Epithelial cell of esophagus (primary cell): ENCODE measurements at places on chromosomes 6 and 20.

GRCh38 chr6:133888929-133889556, at the start of gene TCF21:
Gene TCF21, plus strand, starts transcription at chr6:133889113. Its CDS starts 285 bp downstream, at chr6:133889398.
- no peak for DNase-seq

- DNase-seq = no peak
Measured at GRCh38 chr20:16864069-16864468, 115.9 kb downstream of the OTOR start.

- peak; percentile 75 for DNase-seq
Measured at GRCh38 chr6:136846046-136846445, 23.7 kb downstream of the PEX7 start.

DNA sequence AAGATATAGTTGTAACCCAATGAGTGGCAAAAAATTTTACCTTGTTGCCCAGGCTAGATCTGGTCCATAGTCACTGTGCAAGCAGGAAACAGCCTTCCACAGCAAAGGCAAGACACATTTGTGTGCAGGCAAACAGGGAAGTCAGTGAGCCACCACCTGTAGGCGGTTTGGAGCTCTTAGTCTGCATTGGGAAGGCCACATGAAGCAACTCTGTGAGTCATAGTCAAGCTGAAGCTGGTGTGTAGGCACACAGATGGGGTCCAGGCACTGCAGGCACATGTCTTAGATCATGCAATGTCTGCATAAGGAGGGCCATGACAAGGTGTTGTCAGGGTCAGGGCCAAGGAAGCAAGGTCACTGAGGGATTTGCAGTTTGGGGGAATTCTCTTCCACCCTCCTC, 543.2 kb upstream of the EPHA7 start:
- DNase-seq = peak; percentile 51

DNA sequence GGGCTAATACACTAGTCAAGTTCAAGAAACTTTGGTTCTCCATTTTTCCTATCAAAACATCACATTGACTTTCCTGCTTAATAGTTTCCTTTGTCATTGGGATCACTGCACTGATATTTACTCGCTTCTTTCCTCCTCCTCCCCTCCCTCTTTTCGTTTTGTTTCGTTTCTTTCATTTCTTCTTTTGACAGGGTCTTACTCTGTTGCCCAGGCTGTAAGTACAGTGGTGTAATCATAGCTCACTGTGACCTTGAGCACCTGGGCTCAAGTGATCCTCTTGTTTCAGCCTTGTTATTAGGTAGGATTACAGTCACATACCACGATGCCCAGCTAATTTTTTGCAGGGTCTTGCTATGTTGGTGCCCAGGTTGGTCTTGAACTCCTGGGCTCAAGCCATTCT, 12.3 kb downstream of the PAQR8 start:
- no peak for DNase-seq

DNA sequence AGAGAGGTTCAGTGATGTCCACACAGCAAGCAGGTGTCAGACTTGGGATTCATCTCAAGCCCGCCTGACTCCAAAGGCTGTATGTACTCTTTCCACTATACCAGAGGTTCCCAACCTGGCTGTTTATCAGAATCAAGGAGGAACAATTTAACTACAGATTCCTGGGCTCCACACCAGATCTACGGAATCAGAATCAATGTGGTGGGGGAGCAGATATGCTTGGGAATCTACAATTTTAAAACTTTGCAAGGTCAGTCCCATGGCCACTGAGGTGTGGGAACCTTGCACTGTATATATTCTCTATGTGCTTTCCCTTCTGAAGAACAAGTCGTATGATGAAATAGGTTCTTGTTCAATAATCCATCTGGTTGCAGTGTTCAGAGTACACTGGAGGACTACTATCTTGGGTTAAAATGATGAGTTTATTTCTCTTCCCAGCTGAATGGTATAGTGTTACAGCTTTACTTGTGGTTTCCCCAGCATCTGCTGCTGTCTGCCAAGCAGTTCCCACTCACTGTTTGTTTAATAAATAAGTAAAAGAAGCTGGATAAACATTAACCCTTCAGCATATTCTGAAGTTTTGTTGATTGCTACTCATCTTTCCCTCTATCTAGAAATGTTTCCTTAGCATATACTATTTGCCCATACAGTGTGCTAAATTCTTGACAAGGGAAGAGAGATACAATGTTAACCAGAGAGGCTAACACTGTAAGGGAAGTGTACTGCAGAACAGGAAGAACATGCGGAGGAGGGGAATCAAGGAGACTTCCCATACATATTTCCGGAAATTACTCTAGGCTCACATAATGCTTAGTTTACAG, 9.9 kb downstream of the TTI1 start:
- no peak for DNase-seq

DNA sequence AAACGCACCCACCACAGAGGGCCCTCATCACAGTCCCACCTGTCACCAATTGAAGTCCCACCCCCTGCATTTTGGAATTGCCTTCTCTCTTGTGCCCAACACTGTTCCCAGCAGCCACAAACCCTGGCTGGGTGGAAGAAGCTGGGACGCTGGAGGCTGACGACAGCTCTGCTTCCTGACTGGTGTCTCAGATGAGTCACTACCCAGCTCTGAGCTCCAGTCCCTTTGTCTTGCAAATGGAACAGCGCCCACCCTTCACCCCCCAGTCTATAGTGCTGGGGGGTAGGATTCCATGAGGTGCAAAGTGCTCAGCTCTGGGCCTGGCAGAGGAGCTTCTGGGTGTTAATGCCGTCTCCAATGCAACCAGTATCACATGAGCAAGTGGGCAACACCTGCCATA, 85.3 kb downstream of the DLGAP4 start:
- peak; percentile 40 for DNase-seq
